ENCODE measurements at places on chromosomes 11 and 22.

DNA sequence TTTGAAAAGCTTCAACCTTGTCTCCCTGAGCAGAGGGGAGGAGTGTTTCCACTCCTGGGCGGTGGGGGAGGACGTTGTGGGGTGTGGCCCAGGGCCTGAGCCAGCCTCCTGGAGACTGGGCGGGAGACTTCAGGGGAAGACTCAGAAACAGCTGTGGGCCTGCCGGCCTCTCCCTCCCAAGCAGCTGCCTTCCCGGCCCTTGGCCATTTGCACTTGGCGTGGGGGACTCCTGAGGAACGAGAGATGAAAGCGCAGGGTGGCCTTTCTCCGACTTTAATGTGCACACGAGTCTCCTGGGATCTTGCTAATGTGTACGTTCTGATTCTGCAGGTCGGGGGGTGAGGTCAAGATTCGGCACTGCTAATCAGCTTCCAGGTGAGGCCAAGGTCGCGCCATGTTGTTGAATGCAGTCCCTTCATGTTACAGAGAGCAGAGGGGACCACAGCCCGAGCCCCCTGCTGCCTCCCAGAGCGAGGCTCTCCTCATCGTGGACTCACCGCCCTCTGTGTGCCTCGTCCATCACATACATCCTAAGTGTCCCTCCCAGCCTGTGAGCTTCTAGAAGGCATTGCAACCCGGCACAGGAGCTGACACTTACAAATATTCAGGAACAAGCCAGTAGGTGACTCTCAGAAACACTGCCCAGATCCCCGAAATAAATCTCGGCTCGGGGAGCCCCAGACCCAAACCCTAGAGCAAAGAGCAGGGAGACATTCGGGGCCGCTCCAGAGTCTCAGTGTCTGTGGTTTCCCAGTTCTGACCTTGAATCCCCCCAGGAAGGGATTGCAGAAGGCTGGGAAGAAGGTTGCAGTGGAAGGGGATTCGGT is 7.7 kb downstream of the LIF start:
- peak; percentile 82 for DNase-seq

DNA sequence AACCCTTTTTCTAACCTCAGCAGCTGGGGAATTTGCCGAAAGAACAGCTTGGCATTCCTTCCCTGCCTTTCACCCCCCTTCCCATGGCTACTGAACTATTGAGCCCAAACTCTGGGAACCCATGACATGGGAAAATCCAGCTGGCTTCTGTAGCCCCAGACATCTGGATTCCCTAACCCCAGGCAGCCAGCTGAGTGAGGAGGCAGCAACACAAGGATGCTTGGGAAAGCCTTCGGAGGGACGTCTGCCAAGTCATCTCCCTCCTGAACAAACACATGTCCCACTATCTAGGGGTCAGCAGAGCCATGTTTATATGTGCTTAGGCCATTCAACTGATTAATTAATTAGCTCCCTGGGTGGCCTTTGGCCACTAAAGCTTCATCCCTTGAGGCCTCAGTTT is 21.6 kb downstream of the LRRC55 start:
- no peak for DNase-seq

GRCh38 chr11:77173494-77173893 is 45.4 kb downstream of the MYO7A start:
- DNase-seq, result no peak

GRCh38 chr11:7638710-7639642 is 34.3 kb downstream of the CYB5R2 start:
- no peak for DNase-seq

GRCh38 chr11:45150301-45150700 is 3.9 kb downstream of the PRDM11 start:
- DNase-seq, result no peak

GRCh38 chr11:7046474-7047175 is 26.3 kb downstream of the NLRP14 start:
- DNase-seq, result no peak

- peak; percentile 45 for DNase-seq
Measured at GRCh38 chr11:126443120-126443519, 87.6 kb downstream of the ST3GAL4 start.

- DNase-seq, result no peak
Measured at GRCh38 chr22:24153353-24153752, 27.9 kb upstream of the SUSD2 start.

DNA sequence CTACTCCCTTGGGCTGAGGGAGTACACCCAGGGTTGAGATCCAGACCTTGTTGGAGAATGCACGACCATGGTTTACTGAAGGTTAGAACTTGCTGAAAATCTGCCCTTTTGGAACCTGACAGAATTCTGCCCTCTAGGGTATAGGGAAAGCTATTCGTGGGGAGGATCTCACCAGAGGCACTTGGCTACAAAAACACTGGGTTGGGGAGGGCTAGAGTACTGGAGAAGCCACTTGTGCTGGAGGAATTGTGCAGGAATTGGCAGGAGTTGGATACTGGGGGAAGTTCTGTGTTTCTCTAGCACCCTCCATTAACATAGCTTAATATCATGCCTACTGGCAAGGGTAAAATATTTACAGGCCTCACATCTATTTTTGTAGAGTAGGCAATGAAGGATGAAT is 55.8 kb downstream of the PPME1 start:
- no peak for DNase-seq
